ENCODE measurements at places on chromosomes 2 and 18. TPM values are rescaled to one million over a fixed set of nuclear protein-coding genes. Genes with fewer than 3 reads are reported as not detected.

MYCN gene
- 2.0 TPM for total RNA-seq

IL1F10 gene
- not detected for total RNA-seq

CNDP1 gene
- 9.8 TPM for total RNA-seq

IL1R2 gene
- total RNA-seq, result 63.3 TPM

MFF gene
- total RNA-seq, result 109 TPM

PLCL1 gene
- 6.6 TPM for total RNA-seq

BBS5 gene
- total RNA-seq, result 4.7 TPM

COL3A1 gene
- total RNA-seq, result 123 TPM

GPR45 gene
- not detected for total RNA-seq

IL36A gene
- 2.7 TPM for total RNA-seq

ST6GAL2 gene
- total RNA-seq, result 2.9 TPM

ALKAL2 gene
- total RNA-seq, result 17.4 TPM

LOXL3 gene
- 6.1 TPM for total RNA-seq

COBLL1 gene
- total RNA-seq, result 79.6 TPM

WNT10A gene
- 2.5 TPM for total RNA-seq
